D341Med (cell line): ENCODE measurements at places on chromosomes 16 and 17.

DNA sequence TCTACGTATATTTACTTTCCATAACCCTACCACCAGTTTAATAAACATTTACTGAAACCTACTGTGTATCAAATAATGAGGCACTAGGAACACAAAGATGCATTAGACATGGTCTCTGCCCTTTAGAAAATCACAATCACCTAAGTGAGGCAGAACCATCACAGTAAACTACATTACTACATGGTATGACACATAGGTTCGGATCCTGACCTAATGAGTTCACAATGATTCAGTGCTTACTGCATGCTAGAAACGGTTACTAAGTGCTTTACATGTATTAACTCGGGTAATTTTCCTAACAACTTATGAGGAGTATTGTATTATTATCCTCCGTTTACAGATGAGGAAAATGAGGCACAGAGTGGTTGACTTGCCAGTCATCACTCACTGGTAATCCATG, 5.2 kb upstream of the SYNRG start:
- no peak for DNase-seq

GRCh38 chr16:85199069-85199725, 86.9 kb upstream of the CIBAR2 start:
- DNase-seq, result no peak

DNA sequence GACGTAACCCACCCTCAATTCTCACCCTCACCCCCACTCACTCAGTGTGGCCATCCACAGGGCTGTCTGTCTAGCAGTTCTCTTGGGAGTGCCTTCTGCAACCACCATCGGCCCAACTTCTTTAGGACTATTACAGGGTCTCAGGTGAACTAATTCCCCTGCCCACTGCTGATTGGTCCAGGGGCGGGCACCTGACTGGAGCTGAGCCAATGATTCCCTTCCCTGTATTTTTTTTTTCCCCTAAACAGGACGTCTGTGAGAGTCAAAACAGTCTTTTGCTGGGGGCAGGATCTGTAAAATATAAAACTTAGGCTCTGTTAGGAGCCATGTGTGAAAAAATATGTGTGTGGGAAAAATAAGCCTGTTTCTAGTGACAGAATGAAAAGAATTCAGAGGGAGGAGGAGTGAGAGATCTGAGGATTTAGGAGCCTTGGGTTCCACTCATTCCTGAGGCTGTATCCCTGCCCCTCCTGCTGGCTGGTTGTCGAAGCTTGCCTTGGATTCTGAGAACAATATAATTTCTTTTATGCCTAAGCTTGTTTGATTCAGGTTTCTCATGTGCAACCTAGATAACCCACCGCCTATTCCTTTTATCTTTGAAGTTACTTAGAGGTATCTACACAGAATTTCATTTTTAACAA, 115.0 kb downstream of the SPACA3 start:
- no peak for DNase-seq

- no peak for DNase-seq
These were observed 36.5 kb downstream of the CYTH1 start for GRCh38 chr17:78745407-78746088.

GRCh38 chr16:21647562-21648164, 4.7 kb downstream of the IGSF6 start:
- no peak for DNase-seq

- DNase-seq, result no peak
These were observed 16.9 kb upstream of the USP22 start for GRCh38 chr17:21059761-21060160.

DNA sequence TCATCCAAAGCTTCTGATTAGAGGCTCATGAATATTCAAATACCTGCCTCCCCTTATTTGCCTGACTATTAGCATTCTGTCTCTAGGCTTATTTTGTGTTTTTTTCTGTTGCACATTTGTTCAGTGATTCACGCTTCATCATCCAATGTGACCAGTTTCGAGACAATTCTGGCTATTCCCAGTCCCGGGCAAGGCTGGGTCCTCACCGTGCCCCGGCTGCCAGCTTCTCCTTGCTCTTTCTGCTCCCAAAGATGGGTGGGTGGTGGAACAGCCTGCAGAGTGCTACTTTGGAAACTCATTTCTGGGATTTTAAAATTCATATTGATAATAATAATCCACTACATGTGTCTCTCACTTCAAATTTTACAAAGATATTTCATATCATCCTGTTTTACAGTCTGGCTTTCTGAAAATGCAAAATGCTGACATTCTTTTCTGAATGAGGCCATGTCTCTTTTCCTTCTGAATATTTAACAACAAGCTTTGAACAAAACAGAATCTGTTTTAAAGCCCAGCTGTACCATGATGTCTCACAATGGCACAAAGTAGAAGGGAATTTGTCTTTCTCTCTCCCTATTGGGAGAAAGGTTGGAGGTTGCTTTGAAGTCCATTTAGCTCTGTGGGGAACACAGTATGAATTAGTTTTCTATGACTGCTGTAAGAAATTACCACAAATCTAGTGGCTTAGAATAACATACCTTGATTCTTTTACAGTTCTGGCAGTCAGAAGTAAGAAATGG, 116.9 kb upstream of the CDH13 start:
- DNase-seq, result no peak

GRCh38 chr16:57629516-57630406, 1.3 kb downstream of the ADGRG1 start:
- no peak for DNase-seq

DNA sequence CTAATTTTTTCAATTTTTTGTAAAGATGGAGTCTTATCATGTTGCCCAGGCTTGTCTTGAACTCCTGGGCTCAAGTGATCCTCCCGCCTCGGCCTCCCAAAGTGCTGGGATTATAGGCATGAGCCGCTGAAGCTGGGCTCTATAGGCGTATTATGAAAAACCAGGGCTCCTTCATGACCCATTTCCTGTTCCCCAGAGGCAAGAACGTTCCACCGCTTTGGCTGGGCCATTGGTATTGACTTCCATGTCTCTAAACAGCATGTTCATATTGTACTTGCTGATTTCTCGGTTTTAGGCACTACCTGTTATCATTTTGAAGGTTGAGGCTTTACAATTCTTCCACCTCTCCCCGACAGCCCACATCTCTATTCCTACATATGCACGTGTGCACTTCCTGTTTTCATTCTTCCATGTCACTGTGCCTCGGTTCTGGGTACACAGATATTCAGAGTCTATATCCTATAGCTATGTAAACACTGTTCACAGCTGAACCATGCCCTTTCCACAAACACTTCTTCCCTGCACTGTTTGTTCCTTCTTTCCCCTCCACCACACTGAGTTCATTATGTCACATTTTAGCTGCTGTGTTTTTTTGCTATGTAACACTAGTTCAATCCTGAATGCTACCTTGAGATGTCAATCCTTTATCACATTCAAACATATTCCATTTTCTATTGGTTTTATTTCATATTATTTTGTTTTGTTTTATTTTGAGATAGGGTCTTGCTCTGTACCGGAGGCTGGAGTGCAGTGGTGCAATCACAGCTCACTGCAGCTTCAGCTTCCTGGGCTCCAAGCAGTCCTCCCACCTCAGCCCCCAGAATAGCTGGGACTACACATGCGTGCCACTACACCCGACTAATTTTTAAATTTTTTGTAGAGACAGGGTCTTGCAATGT, 16.8 kb upstream of the MAPK3 start:
- no peak for DNase-seq

GRCh38 chr16:71461686-71462648, at the start of gene ZNF23:
Gene ZNF23 (minus strand): TSS chr16:71462247. CDS start chr16:71456796, 5,451 bp downstream.
- DNase-seq, result peak; percentile 96

- DNase-seq, result no peak
These were observed 52.4 kb upstream of the ENDOV start for GRCh38 chr17:80362428-80363119.

DNA sequence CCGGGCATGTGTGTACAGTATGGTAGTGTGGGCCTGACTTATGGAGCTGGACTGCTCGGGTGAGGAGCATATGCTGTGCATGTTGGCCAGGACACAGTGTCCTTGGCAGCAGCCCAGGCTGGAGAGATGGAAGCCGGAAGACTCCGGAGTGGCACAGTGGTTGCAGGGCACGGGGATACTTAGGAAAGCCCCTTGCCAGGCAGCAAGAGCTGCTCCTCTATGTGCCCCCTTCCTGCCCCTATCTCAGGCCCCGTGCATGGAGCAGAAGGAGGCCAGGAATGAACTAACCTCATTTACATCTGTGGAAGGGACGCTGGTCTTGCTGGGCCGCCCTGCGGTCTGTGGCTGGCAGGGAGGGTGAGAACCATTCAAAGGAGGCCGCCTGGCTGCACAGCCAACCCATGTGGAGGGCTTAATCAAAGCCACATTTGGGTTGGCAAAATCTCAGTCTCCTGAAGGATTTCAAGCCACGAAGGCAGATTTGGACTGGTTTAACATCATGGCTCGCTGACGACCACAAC, 32.2 kb upstream of the RCVRN start:
- DNase-seq, result no peak

DNA sequence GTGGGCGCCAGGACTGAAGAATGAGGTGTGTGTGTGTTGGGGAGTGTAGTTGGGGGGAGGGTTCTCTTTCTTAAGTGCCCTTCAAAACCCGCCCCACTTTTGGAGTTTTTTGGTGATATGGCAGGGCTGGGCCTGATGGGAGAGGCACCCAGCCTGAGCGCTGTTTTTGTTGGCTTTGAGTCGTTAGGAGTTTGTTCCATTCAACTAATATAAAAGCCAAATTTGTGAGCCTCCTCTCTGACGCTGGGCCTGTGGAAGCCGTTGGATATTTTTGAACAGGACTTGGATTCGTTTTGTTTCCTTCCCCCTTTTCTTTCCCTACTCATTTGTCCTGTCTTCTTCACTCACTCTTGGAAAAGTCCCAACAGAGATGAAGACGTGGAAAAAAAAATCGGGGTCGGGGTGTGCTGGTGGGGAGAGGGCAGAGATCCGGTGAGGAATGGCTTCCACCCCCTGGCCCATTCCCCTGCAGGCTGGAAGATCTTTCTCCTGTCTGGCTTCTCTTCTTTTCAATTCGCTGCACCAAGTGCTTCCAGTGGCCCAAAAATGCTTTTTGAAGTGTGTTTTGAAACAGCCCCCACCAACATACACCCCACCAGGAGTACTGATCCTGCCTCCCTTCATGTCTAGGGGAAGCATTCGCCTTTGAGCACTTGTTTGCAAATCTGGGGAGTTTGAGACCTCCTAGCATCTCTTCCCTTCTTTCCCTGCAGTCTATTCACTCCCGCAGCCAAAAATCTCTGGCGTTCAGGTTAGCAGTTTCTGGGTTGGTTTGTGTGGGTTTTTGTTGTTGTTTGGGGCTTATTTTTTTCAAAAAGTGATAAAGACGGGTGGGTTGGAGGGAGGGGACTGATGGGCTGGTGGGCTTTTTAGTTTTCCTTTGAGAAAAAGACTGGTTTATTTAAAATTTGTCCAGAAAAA, 2.6 kb downstream of the FZD2 start:
- DNase-seq, result no peak

GRCh38 chr17:50111673-50112655, 16.8 kb downstream of the PDK2 start:
- no peak for DNase-seq

GRCh38 chr16:48395375-48395774, 10.2 kb upstream of the SIAH1 start:
- DNase-seq, result no peak

GRCh38 chr17:78736526-78737079, 45.5 kb downstream of the CYTH1 start:
- DNase-seq, result peak; percentile 74

DNA sequence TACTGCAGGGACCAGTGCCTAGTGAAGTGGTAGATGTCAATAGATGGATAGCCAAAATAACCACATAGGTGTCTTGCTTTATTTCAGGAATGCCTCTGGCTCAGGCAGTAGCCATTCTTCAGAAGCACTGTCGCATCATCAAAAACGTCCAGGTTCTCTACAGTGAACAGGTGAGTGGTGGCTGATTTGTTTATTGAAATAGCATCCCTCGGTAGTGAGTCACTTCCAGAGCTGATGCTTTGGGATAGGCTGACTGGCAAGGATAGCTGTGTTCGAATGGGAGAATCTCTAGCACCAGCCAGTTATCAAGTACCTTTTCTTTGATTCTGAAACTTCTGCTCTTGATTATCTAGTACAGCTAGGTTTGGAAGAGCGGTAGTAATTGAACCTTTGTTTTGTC, 10.3 kb downstream of the PHAF1 start:
- DNase-seq, result no peak

- DNase-seq, result peak; percentile 96
These were observed at the start of gene NPTX1 for GRCh38 chr17:80475910-80476876. Gene NPTX1 (minus strand): TSS chr17:80476607. CDS start chr17:80476446, 161 bp downstream.

- no peak for DNase-seq
These were observed 44.2 kb downstream of the N4BP1 start for GRCh38 chr16:48565752-48566151.

DNA sequence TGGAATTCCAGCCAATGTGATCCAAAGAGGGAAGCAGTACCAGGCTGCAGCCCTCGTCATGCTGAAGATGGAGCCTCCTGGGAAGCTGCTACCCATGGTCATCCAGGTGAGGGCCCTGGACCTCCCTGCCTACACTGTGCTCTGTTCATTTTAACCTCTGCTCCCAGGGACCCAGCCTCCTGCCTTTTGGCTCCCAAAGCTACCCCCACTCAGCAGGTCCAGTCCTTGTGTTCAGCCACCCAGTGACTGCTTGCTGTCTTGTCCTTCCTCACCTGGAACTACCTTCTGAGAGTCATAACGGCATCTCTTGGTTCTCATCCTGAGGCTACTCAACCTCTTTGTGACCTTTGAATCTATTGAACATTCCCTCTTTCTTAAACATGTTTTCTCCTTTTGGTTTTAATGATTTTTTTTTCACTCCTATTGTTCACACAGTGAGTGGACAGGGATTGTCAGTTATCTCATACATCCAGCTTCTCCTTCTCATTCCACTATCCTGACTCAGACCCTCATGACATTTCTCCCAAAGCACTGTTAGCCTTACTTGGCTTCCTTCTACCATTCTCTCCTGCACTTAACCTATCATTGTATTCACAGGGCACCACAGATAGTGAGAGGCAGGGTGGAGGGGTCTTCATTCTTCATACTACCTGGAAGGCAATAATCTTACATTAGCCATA, 53.3 kb downstream of the GOSR1 start:
- DNase-seq, result no peak

- DNase-seq, result no peak
These were observed 215.3 kb downstream of the C16orf95 start for GRCh38 chr16:87101903-87102302.

DNA sequence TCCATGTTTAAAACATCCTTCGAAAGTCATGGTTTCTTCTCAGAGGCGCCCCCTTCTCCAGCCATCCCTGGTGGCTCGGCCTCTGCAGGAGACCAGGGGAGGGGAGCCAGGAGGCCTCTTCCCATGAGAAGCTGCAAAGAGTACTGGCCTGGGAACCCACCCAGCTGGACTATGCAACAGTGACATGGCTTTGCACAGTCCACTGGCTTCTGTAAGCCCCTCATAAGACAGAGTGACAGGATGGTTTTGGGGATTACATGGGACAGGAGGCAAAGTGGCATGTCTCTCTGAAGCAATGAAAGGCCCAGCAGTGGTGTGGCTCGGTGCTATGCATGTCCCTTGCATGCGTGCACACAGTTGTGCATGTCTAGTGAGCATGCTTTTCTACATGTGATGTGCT, 99.5 kb downstream of the C16orf78 start:
- no peak for DNase-seq

- no peak for DNase-seq
These were observed 396.5 kb upstream of the SOX9 start for GRCh38 chr17:71724339-71724738.

DNA sequence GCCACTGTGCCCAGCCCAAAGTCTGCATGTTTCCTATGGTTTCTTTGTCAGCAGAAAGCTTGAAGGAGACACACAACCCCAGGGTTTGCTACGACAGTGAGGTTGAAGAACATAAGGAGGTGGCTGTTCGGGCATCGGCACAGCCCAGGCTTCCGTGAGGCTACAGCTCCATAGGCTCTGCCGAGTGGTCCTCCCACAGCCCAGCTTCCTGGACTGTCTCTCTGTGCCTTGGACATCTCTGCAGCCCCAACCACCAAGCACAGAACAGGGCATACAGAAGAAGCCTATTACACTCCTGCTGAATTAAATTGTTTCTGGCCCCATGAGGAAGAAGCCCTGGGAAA, 3.2 kb upstream of the HAP1 start:
- DNase-seq, result no peak
